ENCODE measurements at places on chromosomes 1 and 21.
A peak's percentile ranks its signal among the peaks of the same experiment; 100 is the strongest.

DNA sequence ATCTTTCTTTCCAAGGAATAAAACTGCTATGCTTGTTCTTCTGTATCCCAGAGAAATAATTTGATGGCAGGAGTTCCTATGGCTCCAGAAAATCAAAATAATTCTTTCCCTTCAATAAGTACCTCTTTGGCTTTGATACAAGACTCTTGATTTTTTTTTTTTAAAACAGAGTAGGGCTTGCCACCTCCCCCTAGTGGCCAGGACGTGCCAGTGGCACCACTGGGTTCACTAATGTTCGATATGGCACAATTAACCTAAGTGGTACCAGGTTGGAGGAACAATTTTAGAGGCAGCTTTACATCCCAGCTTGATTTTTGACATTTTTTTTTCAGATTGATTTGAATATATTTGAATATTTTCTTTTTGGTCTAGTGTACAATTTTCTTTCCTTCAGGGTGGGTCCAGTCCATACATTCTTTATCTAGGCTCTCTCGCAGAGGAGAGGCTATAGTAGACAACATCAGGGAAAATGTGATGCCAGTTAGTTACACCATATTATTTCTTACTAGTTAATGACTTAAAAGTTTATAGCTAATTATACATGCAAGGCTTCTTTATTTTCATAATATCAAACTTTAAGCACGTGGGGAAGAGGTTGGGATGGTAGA lies 330.9 kb downstream of the S1PR1 start:
- peak; percentile 28 for DNase-seq

DNA sequence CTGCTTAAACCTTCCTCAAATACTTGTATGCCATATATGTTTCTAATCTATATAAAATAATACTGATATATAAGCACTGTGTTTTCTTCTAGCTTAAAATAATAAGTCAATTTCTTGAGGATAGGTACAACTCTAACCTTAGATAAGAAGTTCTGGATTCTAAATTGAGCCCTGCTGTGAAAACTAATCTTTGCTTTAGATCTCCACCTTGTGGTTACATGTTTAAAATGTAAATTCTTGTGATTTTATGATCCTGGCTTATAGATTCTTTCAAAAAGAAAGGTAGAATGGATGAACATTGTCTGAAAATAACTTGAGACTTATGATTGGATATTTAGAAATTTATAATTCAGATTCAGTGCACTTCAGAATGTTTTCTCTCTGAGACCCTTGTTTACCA lies 38.9 kb upstream of the HMCN1 start:
- DNase-seq: peak; percentile 6

DNA sequence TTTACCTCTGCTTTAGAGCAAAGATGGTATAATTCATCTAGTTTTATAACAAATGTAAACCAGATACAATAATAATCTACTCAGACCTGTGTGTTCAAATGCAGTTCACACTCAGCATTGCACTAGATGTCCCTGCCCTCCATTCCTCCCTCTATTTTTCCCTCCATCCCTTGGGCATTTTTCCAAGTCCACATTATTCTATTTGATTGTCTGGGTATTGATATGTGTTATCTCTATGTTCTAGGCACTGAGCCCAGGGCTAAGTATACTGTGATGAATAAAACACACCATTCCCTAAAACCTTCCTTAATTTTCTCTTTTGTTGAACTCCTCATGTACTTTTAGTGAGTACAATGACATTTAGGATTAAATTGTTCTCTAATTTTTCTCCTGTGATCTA lies 66.2 kb upstream of the HMCN1 start:
- DNase-seq: no peak

GRCh38 chr21:34174470-34174869 lies 101.1 kb downstream of the MRPS6 start:
- no peak for DNase-seq

DNA sequence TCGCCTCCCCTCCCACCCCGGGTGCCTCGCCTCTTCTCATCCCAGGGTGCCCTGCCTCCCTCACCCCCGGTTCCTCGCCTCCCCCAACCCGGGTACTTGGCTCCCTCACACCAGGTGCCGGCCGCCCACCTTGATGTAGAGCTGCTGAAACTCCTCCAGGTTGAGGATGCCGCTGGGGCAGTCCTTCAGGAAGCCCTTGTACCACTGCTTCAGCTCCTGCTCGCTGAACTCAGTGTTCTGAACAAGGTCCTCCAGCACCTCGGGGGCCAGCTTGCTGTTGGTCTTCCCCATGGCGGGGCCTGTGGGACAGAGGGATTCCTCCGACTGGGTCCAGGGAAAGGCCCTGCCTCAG lies 6.9 kb downstream of the HPCAL4 start:
- no peak for DNase-seq

GRCh38 chr1:181101581-181102226 lies 13.2 kb downstream of the IER5 start:
- peak; percentile 83 for DNase-seq

- DNase-seq: no peak
Measured at GRCh38 chr1:5466487-5466886, 525.7 kb downstream of the NPHP4 start.

DNA sequence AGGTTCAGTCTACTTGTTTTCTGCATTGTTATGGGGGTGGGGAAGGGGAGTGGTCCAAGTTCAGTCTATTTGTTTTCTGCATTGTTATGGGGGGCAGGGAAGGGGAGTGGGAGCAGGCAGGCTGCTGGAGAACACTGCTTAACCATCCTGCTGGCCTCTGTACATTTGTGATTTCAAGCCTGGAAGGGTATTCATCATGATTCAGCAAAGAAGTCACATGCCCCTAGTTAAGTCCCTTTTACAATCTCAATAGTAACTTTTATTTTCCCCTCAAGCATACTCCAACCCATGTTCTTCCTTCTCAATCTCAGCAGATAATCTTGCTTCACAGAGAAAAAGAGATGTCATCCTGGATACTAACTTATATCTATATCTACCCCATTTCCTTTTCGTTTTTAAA lies 7.9 kb downstream of the LYST start:
- no peak for DNase-seq

DNA sequence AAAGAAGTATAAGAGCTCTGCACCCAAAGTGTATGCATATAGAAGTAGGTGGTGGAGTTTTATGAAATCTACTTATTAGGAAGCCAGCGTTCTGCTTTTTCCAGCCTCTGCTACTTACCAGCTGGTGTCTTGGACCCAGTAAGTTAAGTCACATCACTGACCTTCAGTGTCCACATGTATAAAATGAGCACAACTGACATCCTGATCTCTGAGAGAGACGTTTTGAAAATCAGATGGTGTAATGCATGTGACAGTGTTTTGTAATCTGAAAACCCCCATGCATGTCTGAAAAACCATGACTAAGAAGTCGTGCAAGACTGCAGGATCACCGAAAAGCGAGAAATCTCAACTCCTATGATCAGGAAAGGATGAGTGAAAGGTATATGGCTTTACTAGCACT lies 2.0 kb downstream of the CR1 start:
- no peak for DNase-seq

DNA sequence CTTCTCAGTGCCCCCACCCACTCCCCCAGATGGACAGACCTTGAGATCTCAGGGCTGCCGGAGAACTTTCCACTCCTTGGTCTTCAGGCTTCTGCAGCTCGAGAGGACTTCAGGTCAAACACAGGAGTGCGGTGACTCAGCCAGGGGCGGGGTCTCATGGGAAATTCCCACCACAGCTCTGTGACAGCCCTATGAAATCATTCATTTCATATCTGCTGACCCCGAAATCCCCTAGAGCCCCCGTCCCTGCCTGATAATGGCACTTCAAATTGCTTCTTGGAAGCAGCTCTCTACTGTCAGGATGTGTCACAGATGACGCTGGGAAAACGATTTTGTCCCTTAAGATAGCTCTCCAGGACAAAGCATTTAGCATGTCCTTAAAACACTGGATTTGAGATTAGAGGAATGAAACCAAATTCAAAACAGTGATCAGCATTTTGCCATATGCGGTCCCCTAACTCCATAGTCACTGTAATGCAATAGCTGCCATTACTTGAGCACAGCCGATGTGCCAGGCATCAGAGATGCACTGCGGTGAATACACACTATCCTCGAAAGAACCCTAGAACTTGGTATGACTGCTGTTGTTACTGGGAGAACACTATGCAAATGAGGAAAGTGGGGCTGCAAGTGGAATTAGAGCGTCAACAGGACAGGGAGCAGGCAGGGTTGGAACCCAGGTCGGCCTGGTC lies at the start of gene TNFRSF9:
TSS of gene TNFRSF9 (minus strand) at position 95 of the 692 bp plus-strand sequence. CDS start 845 bp downstream, outside the sequence.
- no peak for DNase-seq

GRCh38 chr1:232327269-232327668 lies 302.7 kb downstream of the SIPA1L2 start:
- DNase-seq: peak; percentile 56

DNA sequence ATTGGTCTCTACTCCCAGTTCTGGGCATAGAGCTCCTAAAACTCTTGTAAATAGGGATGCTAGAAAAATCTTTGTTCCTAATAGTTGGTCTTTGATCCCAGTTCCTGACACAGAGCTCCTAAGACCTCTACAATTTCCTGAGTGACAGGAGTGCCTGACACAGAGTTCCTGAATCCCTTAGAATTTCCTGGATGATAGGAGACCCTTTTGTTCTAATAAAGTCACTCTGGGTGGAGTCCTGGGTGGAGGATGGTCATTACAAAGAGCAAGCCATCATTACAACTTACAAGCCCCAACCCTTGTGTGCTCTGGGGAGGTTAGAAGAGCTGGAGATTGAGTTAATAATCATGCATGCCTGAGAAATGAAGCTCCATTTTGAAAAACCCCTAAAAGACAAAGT lies 58.4 kb downstream of the ZZZ3 start:
- DNase-seq: no peak

- no peak for DNase-seq
Measured at GRCh38 chr1:26156285-26157038, 2.4 kb upstream of the FAM110D start.

DNA sequence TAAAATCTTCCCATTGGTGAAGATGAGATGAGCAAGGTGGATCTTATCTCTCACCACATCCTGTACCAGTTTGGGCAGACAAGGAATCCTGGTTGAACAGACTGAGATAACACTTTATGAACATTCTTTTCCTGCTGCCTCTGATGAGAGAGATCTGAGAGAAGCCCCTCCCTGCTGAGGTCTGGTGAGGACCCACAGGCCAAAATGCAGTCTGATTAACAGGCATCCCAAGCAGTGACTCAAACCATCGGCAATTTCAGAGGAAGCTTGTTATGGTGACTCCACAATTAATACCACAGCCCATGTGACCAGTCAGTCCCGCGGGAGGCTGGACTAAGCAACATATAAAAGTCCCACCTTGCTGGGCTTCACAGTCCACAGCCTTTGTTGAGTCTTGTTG lies at the start of gene PRR9:
TSS of gene PRR9 (plus strand) at position 373 of the 400 bp plus-strand sequence. CDS start 561 bp downstream, outside the sequence.
- DNase-seq: no peak

DNA sequence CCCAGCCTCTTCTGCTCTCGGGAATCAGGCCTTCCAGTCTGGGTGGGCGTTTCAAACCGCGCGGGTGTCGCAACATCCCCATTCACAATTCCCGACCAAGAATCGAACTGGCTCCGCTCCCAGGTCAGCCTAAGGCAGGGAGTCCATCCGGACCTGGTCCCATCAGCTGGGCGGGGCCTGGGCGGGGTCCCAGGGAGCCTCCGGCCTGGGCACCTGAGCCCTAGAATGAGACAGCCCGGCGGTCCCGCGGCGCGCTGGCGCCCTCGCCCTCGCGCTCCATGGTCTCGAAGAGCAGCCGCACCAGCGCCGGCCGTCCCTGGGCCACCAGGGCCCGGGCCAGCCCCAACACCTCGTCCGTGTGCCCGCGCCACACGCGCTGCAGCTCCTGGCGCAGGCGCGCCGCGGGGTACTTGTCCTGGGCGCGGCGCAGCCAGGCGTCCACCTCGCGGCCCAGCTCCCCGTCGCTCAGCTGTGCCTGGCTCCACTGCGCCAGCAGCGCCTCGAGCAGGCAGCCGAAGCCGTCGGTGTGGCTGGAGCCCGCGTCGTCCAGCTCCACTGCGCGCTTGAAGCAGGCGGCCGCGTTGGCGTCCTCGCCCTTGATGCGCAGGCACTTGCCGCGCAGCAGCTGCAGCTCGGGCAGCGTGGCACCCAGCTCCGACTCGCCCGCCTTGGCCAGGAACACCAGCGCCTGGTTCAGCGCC lies 16.9 kb upstream of the PARS2 start:
- DNase-seq: no peak

- DNase-seq: peak; percentile 9
Measured at GRCh38 chr1:17156108-17156507, 36.9 kb upstream of the PADI2 start.

DNA sequence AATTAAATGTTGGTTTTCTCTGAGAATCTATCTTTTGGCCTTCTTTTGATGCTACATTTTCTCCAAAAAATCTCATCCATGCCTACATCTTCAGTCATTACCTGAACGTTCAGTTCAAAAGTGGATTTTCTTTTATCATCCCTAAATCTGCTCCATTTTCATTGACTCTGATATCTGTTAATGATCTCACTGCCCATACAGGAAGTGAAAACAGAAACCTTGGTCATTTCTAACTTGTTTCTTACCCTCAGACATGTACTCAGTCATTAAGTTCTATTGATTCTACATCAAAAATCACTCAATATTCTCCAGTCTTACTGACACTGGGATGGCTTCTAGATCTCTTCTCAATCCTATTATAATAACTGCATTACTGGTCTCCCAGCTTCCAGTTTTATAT lies 22.7 kb downstream of the PRKACB start:
- no peak for DNase-seq

DNA sequence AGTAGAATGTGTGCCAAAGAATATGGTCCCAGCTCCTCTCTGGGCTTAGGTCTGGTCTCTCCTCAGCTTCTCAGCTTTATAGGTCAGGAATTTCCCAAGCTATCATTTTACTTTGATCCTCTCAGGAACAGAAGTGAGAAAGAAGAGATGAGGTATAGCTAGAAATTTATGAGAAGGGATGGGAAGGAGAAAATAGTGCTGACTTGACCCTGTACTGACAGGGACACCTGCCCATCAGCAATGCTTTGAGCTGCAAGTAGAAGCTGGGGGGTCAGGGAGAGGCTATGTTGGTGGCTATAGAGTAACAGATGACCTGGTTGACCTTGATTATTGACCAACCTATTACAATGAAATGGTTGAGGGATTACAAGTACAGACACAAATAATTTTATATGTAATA lies 75.0 kb downstream of the XCL2 start:
- no peak for DNase-seq

- DNase-seq: no peak
Measured at GRCh38 chr1:199373139-199373538, 654.4 kb upstream of the NR5A2 start.

DNA sequence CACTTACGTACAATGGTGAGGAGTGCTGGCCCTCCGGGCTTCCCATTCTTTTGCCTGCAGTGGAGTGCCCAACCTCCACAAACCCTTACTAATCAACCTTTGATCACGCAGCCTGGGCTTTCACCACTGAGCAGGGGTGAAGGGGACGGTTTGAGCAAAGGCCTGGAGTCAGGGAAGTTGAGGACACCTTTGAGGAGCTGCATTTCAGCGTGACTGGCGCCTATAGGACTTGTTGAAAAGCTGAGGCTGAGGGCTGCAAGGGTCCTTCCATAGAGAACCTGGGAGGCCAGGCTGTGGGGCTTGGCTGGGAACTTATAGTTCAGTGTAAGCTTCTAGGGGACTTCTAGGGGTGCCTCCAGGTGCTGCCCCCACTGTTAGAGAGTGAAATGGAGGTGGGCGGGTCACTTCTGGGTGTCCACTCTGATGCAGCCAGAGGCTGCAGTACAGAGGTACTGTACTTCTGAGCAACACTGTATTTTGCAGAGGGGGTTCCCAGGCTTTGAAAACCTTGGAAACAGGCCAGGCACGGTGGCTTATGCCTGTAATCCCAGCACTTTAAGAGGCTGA lies 9.8 kb downstream of the SYTL1 start:
- DNase-seq: no peak
